CD4-positive, alpha-beta T cell treated with Interleukin-17A for 1 hour (primary cell): ENCODE measurements at places on chromosomes 3 and 15.

- DNase-seq: no peak
These were observed 191.8 kb downstream of the MAGI1 start for GRCh38 chr3:65846936-65847335.

DNA sequence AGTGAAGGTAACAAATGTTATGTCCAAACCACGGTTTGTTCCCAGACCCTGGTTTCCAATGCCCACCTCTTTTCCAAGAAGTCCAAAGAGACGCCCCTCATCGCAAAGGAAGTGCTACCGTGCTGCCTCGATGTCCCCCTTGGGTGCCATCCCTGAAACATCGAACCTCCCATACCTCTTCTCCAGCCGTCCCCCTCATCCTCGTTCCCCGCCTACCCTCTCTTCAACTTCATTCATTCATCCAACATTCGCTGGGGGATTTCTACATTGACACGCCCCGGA, 467 bp downstream of the TIPIN start:
- no peak for DNase-seq

- DNase-seq: no peak
These were observed 360.1 kb downstream of the SHQ1 start for GRCh38 chr3:72487946-72488737.

DNA sequence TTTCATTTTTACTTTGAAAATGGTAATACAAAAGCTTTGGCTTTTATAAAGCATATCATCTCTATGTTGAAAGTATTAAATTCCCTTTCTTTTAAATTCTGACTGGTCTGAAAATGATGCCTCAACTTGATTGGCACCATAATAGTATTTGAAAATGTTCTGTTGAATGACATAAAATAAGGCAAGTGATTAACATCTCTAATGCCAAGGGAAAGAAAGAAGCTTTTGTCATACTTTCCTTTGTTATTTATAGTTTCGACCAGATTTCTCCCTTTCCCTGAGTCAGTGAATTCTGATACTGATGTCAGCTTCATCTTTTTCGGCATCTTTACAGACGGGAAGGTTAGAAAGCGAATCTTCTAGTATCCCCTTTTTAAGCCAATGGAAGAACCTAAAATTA, 3.4 kb upstream of the AP4E1 start:
- no peak for DNase-seq

GRCh38 chr15:61003437-61004218, 225.5 kb downstream of the RORA start:
- no peak for DNase-seq
